ENCODE measurements at places on chromosomes 6 and 20.

GRCh38 chr20:60240986-60241385, 282.8 kb downstream of the CDH26 start:
- no peak for DNase-seq

- DNase-seq: no peak
Measured at GRCh38 chr6:140921366-140922226, 1211.1 kb upstream of the GJE1 start.

DNA sequence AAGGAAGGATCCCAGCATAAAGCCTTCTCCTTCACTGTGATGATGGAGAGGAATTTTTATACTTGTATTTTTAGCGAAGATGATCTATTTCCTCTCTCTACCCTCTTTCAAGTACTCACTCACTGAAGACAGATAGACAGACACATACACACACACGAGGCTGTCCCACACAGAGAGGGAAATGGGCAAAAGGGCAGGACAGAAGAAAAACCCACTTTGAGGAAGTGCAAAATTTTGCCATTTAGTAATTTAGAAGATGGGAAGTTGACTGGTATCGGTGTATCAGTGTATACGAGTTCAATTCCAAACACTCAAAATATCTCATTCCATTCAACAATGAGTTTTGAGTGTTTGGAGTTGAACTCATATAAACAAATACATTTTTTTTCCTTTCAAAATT, 30.9 kb downstream of the HEBP2 start:
- no peak for DNase-seq

DNA sequence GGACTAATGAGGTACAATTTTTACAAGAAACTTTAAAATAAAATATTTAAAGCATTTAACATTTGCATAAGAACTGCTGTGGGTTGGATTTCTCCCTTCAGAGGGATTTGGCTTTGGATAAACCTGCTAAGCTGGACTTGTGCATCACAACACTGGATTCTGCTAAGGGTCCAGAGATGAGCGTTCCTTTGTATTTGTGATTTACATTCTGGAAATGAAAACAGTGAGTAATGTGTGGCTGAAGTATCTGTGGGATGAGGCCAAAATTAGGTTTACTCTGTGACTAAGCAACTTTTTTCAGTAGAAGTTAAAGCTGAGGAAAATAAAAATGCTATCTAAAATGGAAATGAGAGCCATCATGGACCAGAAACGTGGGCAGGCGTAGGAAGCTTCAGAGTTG, 494.3 kb downstream of the EPM2A start:
- DNase-seq: no peak

DNA sequence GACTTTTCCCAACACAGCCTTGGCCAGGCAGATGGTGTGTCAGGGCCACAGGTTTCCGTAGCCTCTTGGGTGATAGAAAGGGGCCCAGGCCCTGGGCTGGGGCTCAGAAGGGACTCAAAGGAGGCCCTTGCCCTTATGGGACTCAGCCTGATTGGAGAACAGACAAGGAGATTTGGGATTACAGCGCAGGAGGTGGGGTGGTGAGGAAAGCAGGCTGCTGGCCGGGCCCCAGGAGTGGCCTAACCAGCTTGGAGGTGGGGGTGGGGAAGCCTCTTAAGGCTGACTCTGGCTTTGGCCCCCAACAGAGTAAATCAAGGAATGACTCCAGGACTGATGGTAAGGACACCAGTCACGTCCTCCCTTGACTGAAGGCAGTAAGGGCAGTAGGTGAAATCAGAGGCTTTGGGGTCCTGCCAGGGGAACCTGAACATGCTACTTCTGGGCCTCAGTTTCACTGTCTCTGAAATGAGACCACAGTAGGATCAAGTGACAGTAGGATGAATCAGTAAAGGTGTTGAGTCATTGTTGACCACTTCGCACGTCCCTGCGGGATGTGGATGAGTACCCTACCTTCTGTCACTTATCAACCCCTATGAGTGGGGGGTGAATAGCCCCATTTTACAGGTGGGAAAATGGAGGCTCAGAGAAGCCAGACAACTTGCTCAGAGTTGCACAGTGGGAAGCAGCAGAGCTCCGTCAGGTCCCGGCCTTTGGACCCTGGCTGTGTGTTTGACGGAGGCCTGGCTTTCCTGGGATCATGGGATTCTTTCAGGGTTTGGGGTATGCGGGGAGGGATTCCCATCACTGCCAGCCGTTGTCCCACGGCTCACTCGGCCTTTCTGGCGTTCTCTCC, 4.5 kb downstream of the SNAI1 start:
- no peak for DNase-seq

Data from right atrium auricular region (tissue), 2 donors.